AG09319 (cell line): ENCODE measurements at places on chromosomes 11 and 22.
A peak's percentile ranks its signal among the peaks of the same experiment; 100 is the strongest.

GRCh38 chr11:106262852-106263251, 185.4 kb downstream of the AASDHPPT start:
- no peak for DNase-seq

DNA sequence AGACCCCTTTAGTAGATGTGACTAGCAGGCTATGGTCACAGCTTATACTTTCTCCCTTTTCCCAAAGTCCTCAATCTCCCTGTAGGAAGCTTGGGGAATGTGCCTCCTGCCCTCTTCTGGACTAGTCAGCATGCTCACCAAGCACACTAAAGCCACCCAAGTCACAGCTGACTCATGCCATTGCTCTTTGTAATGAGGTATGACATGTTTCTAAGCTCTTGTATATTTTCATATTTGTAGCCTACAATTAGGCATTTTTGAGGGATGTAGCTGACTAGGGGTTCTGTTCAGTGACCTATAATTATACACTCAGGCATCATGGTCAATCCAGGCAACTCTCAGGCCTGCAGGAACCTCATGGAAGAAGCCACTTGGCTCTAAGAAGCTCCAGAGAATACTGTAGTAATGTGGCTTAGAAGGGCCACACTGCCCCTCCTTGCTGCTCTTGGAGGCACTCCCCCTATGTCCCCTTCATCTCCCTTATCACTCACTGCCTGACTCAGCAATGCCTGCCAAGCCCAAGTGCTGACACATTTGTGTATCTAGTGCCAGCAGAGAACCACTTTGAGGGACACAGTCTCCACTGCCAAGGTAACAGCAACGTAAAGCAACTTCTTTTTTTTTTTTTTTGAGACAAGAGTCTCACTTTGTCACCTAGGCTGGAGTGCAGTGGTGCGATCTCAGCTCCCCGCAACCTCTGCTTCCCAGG, 86.2 kb downstream of the RPL27A start:
- peak; percentile 89 for DNase-seq

GRCh38 chr11:131640320-131640719, 269.9 kb downstream of the NTM start:
- DNase-seq, result no peak

GRCh38 chr22:41099036-41099435, 6.6 kb downstream of the EP300 start:
- DNase-seq, result no peak

- DNase-seq, result no peak
Observed at GRCh38 chr22:46203601-46203980, 46.5 kb downstream of the CDPF1 start.
